ENCODE measurements at places on chromosomes 5 and 9.

DNA sequence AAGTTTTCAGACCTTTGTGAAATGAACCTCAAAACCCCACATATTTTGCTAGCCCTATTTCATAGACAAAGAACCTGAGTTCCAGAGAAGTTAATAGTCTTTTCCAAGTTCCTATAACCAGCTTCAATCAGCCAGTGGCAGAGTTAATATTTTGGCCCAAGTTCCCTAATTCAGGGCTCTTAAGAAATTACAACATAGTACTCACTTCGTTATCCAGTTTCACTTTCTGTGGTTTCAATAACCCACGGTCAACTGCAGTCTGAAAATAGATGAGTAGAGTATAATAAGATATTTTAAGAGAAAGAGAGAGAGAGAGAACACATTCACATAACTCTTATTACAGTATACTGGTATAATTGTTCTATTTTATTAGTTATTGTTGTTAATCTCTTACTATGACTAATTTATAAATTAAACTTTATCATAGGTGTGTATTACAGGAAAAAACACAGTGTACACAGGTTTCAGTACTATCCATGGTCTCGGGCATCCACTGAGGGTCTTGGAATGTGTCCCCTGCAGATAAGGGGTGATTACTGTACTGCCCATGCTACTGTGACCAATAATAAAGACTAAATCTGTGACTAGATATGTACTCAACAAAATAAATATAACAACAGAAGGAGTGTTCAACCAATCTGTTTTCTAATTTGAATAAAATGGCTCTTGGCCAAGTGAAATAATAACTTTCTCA is 9.3 kb upstream of the MYOT start:
- no peak for DNase-seq

DNA sequence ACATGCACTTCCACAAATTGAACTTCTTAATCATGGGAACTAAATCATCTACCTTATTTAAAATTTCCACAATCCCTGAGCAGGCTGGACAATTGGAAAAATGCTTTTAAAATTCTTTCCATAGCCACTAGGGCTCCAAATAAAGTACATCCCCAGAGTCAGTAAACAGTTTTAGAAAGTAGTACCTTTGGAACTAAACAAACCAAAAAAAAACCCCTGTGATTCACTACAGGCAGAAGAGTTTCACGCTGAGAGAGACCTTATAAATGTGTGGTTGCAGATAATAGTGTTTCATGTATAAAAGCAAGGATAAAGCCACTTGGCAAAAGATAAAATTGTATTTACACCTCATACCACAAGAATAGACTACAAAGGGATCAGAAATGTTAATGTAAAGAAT is 11.8 kb upstream of the HMGCR start:
- no peak for DNase-seq

- no peak for DNase-seq
Observed at GRCh38 chr5:174301848-174302625, 256.5 kb downstream of the NSG2 start.

DNA sequence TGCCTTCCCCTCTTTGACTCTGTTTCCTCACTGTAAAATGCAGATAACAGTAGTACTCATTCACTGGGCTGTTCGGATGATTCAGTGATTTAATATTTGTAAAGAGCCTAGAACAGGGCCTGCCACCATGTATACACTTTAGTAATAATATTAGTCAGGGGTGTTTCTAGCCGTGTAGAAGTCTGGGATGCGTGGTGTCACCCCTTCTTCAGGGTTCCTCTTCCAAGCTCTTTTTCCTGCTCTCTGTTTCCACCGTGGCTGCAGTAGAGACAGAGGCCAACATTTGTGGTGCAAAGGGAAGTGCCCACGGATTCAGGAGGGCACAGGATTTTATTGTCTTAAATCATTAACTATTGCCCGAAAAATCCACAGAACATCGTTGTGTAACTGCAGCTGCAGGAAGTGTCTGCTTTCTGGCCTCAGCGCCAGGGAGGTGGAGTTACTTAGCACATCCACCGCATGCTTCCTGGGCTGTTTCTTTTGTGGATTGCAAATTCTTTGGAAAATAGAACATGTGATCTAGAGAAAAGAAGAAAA is 61.7 kb downstream of the TRIO start:
- peak; percentile 60 for DNase-seq

DNA sequence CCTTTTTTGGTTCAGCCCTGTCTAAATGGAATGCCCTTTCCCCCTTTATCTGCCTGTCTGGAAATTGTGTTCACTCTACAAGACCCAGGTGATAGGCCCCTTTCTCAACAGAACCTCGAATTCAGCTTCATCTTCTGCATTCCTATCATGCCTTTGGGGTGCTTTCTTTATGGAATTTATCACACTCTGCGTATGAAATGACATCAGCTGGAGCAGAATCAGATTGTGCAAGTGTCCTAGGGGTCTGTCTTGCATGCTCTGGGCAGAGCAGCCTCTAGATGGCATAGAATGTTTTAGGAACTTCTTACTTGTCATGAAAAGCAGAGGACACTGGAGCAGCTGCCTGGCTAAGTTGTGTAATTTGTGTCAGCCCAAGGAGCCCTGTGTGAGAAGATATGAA is 84.9 kb downstream of the ISL1 start:
- DNase-seq: no peak

Measured in fibroblast of the conjunctiva (primary cell).